Natural killer cell treated with Interleukin-12 subunit alpha and Interleukin-12 subunit beta and Interleukin-15 and Interleukin-18, amount 100 ng/mL, for 72 hours (primary cell): ENCODE measurements at places on chromosomes 2 and 18. TPM values are rescaled to one million over a fixed set of nuclear protein-coding genes. Genes with fewer than 3 reads are reported as not detected.

Gene SPATA3
- total RNA-seq, result not detected

Gene PTPRN
- not detected for total RNA-seq

Gene CRACDL
- total RNA-seq, result not detected

Gene ERFE
- total RNA-seq, result 0.20 TPM
